ENCODE measurements at places on chromosomes 16 and 17.

DNA sequence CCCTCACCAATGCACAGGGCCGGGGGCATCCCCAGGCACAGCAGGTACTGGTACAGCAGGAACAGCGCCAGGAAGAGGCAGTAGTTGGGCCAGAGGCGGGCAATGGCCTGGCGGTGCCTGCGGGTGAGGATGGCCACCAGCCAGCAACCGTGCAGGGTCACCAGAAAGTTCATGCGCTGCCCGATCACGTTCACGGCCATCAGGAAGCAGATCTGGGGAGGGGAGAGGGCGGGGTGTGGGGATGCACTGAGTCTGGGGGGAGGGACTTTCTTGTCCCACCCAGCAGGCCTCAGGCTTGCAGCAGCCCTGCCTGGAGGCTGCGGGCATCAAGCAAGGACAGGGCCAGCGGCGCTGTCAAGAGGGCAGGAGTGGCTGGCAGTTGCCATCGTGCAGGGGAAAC lies 25.4 kb downstream of the CTU2 start:
- no peak for DNase-seq

- no peak for DNase-seq
Observed at GRCh38 chr17:56172517-56172982, 19.3 kb downstream of the ANKFN1 start.

DNA sequence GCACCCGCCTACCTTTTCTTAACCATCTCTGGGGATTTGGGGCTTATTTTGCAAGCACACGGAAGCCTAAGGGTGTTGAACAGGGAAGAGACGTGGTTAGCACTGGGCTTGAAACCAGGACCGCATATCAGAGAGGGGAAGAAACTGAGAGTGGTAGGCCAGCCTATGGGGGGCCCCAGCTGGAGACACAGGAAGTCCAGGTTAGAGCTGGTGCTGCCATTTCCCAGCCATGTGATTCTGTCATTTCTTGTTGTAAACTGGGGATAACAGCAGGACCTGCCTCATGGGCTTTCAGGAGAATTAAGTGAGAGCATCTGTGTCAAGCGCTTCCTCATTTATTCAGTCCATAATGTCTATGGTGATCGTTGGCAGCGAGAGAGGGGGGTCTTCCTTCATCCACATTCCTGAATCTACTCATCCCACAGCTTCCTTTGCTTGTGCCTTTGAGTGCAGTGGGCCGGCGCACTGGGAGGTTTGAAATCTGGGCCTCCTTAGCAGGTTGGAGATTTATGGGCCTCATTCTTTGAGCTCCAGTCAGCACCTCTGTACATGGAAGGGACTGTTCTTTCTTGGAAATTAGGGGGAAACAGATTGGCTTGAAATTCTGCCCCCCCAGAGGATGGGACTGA lies 20.1 kb downstream of the NKD1 start:
- DNase-seq: no peak

DNA sequence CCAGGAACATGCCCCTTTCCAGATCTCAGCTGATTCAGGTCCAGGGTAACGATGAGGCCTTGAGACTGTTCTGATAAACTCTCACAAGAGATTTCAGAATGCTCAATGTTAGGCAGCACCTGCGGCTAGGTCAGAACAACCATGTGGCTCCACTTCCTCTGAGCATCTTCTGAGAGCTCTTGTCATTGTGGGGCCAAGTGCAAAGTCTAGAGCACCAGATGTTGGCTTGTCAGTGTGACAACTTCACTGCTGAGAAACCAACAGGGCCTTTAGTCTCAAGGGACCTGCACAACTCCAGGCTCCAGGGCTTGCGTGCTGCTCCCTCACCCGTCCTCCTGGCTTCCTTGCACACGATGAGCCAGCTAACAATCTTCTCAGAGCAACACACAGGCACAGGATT lies 29.0 kb downstream of the FCSK start:
- DNase-seq: no peak

Data from CD4-positive, alpha-beta T cell treated with Interleukin-21 for 1 hour (primary cell).